ENCODE measurements at places on chromosomes 3 and 15.

- no peak for DNase-seq
Observed at GRCh38 chr3:99731499-99731898, 86.2 kb upstream of the CMSS1 start.

GRCh38 chr3:60989626-60990441 is 261.4 kb downstream of the FHIT start:
- DNase-seq: no peak

DNA sequence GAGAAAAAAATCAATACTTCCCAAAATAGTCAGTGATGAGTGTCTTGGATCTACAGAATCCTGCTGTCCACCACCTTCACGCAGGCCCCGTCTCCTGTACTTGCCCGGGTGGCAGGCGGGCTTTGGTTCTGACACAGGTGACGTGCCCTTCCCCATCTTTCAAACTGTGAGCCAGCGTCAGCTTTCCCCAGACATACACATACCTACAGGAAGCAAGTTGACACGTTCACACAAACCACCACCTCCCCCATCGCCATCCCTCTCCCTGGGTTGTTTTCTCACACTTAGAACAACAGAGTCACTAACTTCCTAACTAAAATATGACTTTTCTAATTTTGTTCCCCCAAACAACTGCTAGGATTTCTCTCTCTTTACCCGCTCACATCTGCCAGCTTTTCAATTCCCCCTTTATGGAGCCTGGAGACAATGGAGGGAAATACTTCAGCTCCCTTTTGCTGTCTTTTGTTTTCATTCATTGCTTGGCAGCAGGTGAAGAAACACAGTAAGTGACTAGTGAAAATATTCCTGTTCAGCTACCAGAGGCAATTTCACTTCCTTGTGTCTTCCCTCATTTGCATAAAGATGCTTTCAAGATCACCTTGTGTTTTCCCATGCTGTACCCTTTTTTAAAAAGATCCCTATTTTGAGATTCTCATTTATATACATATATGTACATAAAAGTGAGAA is 248.3 kb downstream of the SLCO3A1 start:
- DNase-seq: no peak

- peak; percentile 79 for DNase-seq
Observed at GRCh38 chr3:99875929-99876841, 58.5 kb downstream of the CMSS1 start.

GRCh38 chr3:148641722-148642121 is 56.0 kb upstream of the AGTR1 start:
- no peak for DNase-seq

DNA sequence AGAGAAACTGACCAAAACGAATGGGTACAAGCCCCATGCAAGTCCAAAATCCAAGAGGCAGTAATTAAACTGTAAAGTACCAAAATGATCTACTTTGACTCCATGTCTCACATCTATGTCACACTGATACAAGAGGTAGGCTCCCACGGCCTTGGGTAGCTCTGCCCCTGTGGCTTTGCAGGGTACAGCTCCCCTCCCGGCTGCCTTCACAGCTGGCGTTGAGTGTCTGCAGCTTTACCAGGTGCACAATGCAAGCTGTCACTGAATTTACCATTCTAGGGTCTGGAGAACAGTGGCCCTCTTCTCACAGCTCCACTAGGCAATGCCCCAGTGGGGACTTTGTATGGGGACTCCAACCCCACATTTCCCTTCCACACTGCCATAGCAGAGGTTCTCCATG is 308.6 kb downstream of the TBC1D5 start:
- DNase-seq: no peak

DNA sequence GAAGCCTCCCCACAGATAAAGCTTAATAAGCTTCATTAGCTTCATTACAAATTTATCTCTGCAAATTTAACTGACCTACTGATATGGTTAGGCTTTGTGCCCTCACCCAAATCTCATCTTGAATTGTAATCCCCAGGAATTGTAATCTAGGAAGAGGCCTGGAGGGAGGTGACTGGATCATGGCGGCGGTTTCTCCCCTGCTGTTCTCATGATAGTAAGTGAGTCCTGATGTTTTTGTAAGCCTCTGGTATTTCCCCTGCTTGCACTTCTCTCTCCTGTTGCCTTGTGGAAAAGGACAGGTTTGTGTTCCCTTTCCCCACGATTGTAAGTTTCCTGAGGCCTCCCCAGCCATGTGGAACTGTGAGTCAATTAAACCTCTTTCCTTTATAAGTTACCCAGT is 226.1 kb upstream of the TTC14 start:
- DNase-seq: no peak

- no peak for DNase-seq
Observed at GRCh38 chr3:179681492-179682263, 28.8 kb downstream of the USP13 start.

- no peak for DNase-seq
Observed at GRCh38 chr15:63341898-63342297, 39.7 kb downstream of the CA12 start.

DNA sequence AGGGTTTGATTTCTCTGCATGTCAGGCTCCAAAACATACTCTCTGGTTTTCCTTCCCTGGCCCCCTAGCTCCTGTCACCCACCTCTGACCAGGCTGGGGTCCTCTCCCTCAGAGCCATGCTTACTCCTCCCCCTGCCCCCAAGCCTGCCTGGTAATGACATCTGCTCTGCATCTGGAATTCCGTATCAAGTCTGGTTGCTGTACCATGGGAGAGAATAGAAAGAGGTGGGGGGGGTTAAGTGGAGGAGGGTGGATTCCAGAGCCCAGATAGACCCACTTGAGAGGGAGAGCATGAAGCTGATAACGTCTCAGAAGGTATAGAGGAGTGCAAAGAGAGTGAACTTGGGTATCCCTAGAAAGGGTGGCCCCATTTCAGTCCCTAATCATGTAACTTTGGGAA is 4.2 kb downstream of the IGDCC4 start:
- DNase-seq: no peak

- no peak for DNase-seq
Observed at GRCh38 chr15:32636908-32637567, 4.5 kb upstream of the SCG5 start.

DNA sequence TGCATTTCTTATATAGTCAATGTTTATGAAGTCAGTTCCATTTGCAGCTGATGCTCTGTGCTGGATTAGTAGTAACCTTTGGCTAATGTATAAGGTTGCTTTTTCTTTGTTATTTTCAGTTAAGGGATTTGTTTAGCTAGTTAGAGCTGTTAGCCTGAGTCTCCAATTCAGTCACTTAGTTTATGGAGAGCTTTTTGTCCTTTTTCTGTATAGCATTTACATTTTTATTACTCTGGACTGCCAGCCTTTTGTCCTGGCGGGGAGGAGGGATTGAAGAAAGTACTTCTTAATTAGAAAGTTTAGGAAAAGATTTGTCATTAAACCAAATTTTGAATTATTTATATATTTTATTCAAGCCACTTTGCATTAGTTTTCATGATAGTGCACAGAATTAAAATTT is 52.0 kb downstream of the DNAJC13 start:
- DNase-seq: no peak

DNA sequence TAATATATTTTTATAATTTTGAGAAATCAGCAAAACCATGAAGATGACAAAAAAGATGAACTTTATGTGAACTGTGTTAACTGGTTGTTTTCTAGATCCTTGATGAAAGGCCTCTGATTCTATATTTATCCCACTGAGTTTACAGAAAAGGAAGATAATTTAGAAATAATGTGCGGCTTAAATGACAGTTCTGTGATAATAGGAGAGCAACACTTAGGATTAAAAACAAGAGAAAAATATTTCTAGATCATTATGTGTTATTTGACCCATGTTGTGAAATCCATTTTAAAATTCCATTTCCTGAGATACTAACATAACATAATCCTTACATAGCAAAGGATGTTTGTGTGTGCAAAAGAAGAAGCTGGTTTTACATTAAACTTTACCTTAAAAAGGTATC is 598.0 kb downstream of the DIPK2A start:
- DNase-seq: no peak

Data from NCI-H1105 treated with DMSO at 0.1 percent for 48 hours (cell line).